ENCODE measurements at places on chromosomes 1 and 21.

GRCh38 chr21:29433366-29434059, 134.8 kb downstream of the BACH1 start:
- no peak for DNase-seq

GRCh38 chr1:110525249-110525595, 6.2 kb upstream of the KCNA10 start:
- DNase-seq, result no peak

GRCh38 chr1:52520148-52520547, 32.7 kb downstream of the TUT4 start:
- no peak for DNase-seq

GRCh38 chr1:20242890-20243479, 47.7 kb upstream of the VWA5B1 start:
- DNase-seq, result no peak

- DNase-seq, result no peak
Observed at GRCh38 chr1:230105245-230105753, 38.3 kb downstream of the GALNT2 start.

DNA sequence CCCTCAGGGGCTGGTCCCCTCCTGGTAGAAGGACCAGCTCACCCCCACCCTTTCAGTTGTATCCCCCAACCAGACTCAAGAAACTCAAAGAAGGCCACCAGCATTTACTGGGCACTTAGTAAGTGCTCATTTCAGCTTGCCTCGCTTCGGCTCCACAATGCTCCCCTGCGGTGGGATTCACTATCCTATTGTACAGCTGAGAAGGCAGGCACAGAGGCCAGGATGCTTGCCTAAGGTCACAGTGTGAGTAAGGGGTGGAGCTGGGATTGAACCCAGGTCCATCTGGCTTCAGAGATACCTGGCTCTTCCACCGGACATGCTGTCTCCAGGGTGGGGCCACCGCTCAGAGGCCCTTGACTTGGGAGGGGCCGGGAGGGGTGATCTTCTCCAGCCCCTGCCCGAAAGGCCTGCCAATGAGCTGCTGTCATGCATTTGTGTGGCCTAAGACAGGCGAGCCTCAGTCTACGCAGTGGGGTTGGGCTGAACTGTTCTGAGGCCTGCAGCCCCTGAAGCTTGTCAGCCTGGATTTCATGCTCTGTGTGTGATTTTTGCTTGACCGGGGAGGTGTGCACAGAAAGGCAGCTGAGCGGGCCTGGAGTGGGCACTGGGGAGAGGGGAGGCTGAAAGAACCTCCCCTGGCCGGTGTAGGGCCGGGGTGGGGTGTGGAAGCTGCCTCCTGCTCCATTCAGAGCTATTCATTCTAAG, 48.1 kb downstream of the DMRTB1 start:
- DNase-seq, result no peak

- DNase-seq, result no peak
Observed at GRCh38 chr1:174194461-174194860, 35.1 kb downstream of the RABGAP1L start.

DNA sequence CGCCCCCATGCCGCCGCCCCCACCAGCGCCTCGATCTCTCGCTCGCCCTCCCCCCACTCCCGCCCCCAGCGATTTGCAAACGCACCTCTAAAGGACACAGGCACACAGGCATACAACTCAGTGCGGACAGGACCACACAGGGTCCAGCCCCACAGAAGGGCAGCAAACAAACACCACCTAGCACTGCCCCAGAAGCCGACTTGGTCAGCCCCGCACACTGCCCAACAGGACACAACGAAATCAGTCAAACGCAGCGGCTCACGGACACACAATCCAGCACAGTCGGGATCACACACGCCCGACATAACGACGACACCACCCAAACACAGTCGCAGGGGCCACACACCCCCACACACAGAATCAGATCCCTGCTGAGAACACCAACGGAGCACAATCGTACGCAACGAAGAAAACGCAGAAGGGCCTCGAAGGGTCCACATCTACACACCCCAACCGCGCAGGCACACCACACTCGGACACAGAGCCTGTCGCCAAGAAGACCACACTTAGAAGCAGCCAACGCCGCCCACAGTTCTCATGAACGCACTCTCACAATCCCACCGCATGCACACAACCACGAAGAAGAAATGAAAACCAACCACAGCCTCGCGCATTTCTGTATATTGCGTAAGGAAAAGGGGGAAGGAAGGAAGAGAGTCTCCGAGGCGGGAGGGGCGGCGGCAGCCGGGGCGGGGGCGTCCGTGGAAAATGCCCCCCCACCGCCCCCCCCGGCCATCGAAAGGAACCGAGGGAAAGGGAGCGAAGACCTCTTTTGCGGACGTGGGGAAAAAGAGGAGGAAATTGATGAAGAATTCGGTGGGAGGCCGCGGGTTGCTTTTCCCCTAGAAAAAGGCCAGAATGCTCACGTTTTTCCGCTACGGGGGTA, 481 bp downstream of the TAL1 start:
- no peak for DNase-seq

DNA sequence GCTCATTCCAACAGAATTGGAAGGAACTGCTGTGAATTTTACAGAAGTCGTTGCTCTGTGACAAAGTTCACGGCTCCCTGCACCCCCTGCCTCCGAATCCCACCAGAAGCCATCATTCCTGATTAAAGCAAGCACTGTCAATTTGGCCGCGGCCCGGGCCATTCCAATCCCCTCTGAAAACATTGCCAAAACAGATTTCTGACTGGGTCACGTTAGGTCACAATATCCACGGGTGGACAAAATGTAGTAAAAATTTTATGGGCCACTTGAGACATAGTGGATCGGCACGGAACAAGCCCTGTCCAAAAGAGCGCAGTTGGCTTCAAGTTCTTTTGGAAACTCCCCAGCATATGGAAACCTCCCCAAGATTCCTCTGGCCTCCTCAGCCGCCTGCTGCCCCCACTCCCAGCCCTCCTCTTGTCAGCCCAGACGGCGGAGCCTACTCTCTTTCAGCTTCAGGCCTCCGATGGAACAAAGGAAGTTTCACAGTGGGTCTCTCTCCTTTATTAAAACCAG, 67.2 kb upstream of the IFNAR2 start:
- no peak for DNase-seq

DNA sequence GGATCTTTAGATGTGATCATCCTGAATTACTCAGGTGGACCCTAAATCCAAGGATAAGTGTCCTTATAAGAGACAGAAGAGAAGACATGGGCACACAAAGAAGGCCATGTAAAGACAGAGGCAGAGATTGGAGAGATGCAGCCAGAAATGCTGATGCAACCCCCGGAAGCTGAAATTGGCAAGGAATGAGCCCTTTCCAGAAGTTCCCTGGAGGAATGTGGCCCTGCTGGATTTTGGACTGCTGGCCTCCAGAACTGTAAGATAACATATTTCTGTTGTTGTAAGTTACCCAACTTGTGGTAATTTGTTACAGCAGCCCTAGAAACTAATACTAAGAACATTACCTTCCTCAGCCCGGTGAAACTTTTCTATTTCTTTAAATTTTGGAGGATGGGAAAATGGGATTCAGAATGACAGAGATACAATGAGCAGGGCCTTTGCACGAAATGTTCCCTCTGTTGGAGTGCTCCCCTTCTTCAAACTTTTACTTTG, 11.2 kb upstream of the PLPP3 start:
- DNase-seq, result no peak

DNA sequence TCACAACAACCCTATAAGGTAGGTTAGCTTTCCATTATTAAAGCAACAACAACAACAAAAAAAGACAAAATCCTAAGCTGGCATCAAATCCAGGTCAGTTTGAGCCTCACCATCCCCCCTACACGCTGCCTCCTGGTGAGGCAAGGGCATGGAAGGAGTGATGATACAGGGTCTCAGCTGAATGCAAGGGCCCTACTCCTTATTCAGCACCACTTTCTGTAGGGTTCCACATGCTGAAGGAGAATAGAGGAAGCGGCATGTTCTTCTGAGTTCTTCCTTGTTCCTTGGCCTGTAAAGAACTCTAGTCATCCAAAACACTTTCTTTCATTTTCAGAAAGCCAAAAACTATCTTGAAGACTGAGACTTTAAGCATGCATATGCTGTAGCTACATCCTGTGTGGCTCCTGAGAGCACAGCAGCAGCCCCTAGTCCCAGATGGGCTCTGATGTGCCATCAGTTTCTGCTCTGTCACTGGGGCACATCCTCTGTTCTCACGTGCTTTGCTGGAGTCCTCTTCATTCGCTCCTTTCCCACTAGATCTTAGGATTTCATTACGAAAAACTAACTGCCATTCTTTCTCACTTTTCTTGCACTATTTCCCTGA, 6.2 kb downstream of the ILDR2 start:
- no peak for DNase-seq

GRCh38 chr1:151065089-151065645, 5.0 kb downstream of the MLLT11 start:
- DNase-seq, result no peak

- no peak for DNase-seq
Observed at GRCh38 chr1:6287431-6287886, 26.6 kb upstream of the GPR153 start.

DNA sequence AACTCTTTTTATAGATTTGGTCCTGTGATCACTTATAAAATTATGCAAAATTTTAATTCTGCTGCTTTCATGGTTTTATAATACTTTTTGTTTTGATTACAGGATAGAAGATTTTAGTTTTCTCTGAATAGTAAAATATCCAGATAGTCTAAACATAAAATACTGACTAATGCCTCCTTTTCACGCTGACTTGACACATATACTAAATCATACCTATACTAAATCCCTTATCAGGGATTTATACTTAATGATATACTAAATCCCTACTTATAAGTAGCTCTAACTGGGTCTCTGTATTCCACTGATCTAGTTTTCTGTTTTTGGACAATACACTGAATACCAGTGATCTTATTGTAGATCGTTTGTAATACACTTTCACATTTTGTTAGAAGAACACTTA, 128.0 kb downstream of the USP25 start:
- no peak for DNase-seq

DNA sequence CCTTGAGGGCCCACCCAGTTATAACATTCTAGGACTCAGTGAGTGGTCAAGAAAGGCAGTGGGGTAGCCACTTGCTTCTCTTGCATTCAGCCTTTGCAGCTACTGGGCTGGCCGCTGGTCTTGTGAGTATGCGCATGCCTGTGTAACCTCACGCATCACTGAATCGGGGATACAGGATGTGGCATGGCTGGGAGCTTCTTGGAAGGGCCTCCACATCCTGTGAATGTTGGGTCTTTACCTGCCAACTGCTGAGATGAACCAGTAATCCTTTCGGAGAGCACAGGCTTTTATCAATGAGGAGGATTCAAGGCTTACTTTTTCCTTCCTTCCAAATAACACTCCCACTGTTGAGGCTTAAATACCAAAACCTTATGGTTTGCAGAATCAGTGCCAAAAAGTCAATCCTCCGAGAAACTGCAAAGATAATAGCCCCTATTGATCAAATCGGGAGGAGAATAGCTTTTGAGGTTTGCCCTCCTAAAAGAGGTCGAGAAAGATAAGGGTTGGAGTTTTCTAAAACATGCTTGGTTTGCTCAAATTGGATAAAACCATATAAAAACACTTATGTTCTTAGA, 198.9 kb upstream of the UBE2U start:
- DNase-seq, result no peak

GRCh38 chr1:234916840-234917239, 211.8 kb downstream of the TOMM20 start:
- no peak for DNase-seq

GRCh38 chr21:29581393-29581792, 282.7 kb downstream of the BACH1 start:
- DNase-seq, result no peak

DNA sequence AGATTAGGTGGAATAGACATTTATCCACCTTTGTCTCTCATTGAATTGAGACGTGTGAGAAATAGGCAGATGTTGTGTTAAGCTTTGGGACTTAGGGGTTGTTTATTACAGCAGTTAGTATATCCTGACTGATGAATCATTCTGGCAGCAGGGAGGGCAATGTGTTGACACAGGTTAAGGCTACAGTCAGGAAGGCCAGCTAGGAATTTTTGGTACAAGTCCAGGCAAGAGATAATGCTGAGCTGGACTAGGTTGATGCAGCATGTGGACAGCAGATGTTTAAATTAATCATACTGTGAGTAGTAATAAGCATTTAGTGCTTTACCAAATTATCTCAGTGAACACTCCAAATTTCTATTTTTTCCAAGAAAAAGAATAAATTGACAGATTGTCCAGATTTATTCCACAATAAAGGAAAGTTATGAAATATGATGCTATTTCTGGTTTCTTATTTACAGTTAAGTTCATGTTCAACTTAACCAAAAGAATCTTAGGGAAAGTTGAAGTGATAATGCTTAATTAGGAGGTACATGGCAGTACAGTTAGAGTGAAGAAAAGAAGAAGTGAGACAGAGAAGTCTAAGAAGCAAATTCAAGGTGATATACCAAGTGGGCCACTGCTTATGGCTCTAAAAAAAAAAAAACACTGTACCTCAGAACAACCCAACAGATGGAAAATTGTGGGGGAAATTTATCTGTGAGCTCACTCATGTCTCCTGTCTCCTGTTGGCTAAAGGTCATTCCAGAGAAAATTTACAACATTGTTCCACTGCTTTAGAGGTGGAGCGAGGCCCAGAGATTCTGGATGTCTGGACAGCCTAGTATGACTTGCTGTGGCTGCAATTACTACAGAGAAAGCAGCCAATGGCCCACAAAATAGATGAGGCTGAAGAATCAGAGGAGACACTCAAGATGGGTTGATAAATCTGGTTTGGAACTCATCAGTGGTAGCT, 102.7 kb upstream of the C21orf91 start:
- DNase-seq, result no peak

DNA sequence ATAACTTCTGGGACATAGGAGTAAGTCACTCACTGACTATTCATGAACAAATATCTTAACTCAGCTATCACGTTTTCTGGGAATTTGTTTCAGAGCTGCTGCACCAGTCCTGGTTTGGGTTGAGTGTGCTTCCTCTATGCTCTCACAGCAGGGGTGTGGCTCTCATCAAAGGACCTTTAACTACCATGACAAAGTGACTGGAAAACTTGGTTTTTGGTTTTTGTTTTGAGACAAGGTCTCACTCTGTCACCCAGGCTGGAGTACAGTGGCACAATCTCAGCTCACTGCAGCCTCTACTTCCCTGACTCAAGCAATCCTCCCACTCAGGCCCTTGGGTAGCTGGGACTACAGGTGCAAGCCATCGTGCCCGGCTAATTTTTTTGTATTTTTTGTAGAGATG, 4.1 kb downstream of the ILDR2 start:
- no peak for DNase-seq

DNA sequence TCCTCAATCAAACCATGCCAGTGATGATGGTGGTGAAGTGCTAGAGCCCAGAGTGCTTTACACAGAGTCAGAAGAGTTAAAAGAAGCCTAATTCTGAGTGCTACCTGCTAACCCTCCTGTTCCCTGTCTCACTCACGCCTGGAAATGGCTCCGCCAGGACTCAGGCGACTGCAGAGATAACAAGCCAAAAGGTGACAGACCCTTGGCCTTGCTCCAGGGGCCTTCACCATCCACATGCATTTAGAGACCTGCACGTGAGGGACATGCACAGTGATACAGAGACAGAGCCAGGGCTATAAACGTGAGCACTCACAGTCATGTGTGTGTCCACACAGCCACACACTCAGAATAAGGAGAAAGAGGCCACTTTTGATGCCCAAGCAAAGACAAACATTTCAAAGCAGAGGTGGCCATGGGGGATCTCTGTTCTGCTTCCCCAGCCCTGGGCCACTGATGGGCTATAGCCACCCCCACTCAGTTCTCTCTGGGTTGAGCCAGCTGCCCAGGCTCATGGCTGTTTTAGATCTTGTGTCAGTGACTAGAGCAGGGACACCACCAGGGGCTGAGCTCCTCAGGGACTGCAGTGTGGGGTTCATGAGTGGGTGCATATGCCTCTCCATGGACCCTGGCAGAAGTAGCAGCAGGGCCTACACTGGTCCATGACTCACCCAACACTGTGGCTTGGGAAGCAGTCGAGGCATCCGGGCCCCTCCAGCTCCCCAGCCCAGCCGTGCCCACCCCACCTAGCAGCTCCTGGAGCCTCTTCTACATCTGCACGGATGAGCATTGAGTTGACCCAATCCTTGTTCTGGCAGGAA, 117.2 kb downstream of the EPHB2 start:
- no peak for DNase-seq
